Activated CD4-positive, alpha-beta T cell treated with anti-CD3 and anti-CD28 coated beads for 1 hour (primary cell): ENCODE measurements at places on chromosomes 2 and 18.

- DNase-seq = no peak
Observed at GRCh38 chr18:59740141-59740540, 42.9 kb upstream of the CCBE1 start.

- DNase-seq = no peak
Observed at GRCh38 chr2:160351956-160352355, 141.7 kb downstream of the RBMS1 start.

- DNase-seq = no peak
Observed at GRCh38 chr2:130822766-130823165, 13.9 kb upstream of the ARHGEF4 start.

GRCh38 chr2:225582355-225583116 is 183.0 kb downstream of the NYAP2 start:
- DNase-seq = no peak

- no peak for DNase-seq
Observed at GRCh38 chr2:223214394-223215253, 162.6 kb downstream of the KCNE4 start.

DNA sequence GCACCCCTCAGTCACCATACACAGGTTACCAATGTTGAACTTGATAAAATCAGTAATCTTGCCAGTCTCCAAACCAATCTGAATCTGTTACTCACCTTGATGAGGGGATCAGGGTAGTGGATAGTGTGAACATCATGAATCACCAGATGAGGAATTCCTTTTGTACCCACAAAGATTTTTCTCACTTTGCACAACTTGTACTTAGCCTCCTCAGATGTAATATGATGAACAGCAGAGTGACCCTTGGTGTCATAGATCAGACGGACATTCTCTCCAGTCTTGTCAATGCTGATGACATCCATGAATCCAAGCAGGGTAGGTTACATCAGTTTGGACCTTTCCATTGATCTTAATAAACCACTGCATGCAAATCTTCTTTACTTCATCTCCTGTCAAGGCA is 54.7 kb downstream of the MDH1 start:
- DNase-seq = no peak

DNA sequence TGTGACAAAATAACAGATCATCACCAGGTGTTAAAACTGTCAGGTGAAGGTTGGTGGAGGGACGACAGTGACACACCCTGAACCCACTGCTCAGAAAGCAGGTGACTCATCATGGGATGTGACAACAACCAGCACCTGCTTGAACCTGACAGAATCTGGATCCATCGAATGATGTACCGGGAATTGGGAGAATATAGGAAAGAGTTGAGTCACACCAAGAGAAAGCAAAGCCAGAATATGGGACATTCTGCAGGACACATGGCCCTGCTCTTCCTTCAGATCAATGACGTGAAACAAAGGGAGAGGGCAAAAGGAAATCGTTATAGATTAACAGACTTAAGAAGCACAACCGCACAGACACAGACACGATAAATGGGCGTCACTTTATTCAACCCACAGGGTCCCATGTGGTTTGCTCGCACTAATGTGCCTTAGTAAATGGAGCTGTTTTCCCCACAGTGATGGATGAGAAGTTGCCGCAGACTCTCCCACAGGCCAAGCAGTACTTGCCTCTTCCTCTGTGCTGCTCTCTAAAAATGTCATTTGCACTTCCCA is 100.1 kb downstream of the CRACDL start:
- DNase-seq = peak; percentile 36

- no peak for DNase-seq
Observed at GRCh38 chr18:48724442-48724841, 185.6 kb downstream of the CTIF start.

- DNase-seq = no peak
Observed at GRCh38 chr2:52386433-52387030, 1354.6 kb upstream of the NRXN1 start.

- DNase-seq = no peak
Observed at GRCh38 chr2:237955640-237956401, 11.0 kb upstream of the UBE2F start.

DNA sequence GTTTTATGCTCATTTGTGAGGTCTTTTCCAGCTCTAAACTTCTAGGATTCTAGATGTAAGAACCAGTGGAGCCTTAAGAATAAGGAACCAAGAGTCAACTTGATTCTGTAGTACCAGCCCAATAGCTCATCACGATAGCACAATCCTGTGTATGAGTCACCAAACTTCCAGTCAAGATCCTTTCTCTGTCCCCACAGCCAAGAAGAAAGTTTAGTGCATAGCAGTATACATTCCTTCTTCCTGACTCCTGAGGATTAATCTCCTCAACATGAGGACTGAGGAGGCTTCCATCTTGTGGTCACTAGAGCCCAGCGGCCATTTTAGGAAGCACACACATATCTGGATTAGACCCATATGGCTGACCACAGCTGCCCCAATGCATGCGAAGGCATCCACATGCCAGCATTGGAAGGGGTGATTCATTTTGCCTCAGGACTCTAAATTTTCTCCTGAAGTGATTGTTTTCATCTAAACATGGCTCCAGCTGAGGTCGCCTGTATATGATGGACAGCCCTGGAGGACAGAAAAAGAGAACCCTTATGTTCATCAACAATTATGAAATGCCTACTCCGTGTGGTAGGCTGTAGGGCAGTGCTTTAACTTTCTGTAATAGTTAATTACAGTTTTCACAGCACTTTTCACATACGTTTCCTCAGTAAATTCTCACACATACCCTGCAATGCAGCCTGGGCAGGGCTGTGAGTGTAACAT is 53.5 kb downstream of the RASGRP3 start:
- no peak for DNase-seq

DNA sequence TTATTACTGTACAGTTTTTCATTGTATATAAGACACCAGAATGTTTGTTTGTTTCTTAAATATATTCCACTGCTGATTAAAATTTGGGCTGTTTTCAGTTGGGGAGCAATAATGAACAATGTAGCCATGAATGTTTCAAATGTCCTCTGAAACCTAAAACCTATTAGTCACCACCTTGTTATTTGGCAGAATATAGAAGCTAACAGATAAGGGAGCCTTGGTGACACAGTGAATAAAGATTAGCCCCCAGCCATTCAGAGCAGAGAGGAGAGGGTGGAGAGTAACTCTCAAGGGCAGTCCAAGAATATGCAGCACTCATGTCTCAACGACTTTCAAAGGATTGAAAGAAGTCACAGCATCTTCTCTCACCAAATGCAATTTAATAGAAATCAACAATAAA is 43.1 kb upstream of the ATP8B1 start:
- no peak for DNase-seq

GRCh38 chr18:79384834-79385233 is 10.9 kb upstream of the NFATC1 start:
- DNase-seq = no peak

DNA sequence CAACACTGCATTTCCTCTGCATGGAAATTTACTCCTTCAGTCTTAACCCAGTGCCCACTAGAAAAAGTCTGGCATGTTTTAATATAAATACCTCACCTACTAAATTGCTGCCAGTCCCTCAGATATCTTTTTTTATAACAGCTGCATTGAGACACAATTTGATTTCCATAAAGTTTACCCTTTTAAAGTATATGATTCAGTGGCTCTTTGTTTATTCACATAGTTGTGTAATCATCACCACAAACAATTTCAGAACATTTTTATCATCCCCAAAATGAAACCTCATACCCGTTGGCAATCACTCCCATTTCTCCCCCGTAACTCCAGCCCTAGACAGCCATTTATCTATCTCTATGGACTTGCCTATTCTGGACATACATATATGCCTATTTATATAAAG is 17.0 kb upstream of the FRZB start:
- no peak for DNase-seq

DNA sequence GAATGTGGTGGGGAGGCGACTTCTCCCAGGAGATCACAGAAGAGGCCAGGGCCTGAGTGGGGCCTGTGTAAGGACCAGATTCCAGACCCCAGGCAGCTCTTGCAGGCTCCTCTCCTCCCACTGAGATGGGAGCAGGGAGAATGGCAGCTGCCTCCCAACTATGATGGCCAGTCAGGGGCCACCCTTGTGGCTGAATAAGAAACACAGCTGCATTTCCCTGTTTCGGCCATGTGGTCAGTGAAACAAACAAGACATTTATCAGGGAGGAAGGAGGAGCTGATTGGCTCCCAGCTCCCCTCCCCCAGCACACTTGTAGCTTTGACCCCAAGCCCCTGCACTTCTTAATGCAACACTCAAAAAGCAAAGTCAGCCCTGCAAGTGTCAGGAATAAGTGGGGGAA is 143.5 kb downstream of the CELF4 start:
- DNase-seq = no peak

GRCh38 chr2:199449455-199449854 is 8.3 kb downstream of the SATB2 start:
- DNase-seq = no peak

DNA sequence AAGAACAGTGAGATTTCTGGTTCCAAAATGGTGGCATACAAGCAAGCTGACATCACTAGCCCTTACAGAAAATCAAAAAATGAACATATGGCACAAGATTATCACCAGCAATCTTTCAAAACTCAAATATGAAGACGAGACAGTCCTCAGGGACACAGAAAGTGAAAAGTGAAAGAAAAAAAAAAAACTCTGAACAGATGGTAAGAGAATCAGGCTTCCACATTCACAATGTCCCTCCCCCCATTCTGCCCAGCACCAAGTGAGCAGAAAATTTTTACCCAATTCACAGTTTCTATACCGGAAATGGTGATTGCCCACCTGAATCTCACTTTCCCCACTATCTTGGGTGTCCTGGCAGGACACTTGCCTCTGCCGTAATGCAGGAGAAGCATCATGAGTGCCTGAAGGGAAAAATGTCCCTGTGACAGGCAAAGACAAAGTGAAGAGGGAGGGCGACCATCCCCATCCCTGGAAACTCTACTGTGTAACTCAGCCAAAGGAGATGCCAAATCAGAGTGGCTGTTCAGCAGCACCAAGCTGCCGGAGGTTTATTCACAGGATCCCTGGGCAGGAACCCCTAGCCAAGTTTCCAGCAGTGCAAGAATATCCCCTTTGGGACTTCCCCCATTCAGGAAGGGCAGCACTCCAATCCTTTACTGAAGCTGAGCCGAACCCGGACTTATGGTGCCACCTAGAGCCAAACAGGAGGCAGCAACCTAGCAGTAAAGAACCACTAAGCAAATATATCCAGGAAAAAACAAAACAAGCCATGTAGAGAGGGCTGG is 312.2 kb downstream of the LRATD1 start:
- no peak for DNase-seq

DNA sequence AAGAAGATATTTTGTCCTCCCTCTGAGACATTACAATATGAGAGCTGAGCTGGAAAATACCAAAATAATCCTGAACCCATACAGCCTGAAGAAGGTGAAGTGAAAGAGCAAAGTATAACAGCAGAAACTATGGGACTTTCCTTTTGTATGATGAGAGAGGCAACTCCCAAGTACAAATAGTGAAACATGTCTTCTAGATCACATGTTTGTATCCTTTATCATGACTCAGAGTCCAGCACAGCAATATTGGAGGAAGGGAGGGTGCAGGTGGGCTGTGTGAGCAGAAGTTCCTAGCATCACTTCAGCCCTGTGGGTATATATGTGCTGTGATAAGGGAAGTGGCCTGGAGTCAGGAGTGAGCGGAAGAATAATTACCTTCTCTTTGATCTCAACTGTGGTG is 265.6 kb upstream of the NRXN1 start:
- no peak for DNase-seq

DNA sequence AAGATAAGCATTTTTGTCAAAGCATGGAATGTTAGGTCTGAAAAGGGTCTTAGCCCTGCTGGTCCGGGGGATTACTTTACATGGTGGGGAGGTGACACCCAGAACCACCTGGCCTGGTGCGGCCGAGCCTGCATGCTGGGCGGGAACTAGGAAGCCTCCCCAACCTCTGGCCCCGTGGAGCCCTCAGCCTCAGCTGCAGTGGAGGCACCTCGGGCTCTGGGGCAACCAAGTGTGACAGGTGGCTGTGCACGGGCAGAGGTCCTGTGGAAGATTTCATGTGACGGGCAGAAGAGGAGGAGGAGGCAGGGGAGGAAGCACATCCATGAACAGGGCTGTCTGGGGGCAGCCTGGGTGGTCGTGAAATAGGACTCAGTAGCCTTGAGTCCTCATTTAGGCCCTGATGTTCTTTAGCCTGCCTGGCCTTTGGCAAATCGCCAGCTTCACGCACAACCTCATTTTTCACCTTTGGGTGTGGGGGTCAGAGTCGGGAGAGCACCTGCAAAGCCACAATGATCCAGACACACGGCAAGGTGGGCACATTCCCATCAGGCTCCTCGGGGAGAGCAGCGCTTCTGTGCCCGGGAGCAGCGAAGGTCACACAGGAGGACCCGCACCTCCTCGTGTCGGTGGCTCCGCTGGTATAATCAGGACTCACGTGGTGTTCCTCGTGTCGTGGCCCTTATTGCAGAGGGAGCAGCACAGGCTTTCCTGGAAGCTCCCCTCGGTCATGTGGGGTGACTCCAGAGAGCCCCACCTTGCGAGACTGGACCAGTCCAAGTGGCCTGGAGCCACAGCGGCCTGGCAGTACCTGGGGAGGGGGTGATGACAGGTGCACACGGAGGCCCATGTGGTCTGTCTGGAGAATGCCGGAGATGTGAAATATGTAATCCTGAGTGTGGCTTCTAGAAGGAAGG is 13.9 kb downstream of the CNDP2 start:
- no peak for DNase-seq

DNA sequence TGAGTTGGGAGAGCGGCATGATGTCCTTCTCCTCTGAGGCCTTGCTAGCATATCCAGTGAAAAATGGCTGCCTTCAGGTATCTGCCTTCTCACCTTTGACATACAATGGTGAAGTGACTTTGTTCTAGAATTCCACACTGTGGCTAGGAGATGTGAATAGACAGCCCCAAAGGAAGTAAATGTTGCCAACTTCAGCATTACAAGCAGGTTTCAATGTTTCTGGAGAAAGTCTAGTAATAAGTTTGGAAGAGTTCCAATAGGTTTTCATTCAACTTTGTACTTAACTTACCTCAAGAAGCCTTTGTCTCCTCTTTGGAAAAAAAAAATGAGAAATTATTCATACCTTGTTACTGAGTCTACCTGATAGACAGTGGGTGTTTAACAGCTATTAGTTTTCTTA is 421.3 kb upstream of the MMADHC start:
- no peak for DNase-seq
